PC-9 (cell line): ENCODE measurements at places on chromosomes 11 and 22. TPM values are rescaled to one million over a fixed set of nuclear protein-coding genes. Genes with fewer than 3 reads are reported as not detected.

OSM gene
- not detected in 2 replicates for total RNA-seq

YPEL4 gene
- total RNA-seq = 0.48 and 0.98 TPM in 2 replicates

OR52R1 gene
- total RNA-seq = not detected in 2 replicates

ZBTB16 gene
- 0.25 and 0.44 TPM in 2 replicates for total RNA-seq

PHLDB1 gene
- 122 and 125 TPM in 2 replicates for total RNA-seq

LYVE1 gene
- not detected in 2 replicates for total RNA-seq

CCDC116 gene
- 0.33 and 0.63 TPM in 2 replicates for total RNA-seq

USP2 gene
- total RNA-seq = 2.1 and 2.7 TPM in 2 replicates

KCNJ11 gene
- total RNA-seq = 0.26 and 0.93 TPM in 2 replicates

MMP12 gene
- not detected in 2 replicates for total RNA-seq

TP53I11 gene
- 0.46 and 1.1 TPM in 2 replicates for total RNA-seq

GRCh38 chr11:14189874-14190273, 169.1 kb downstream of the RRAS2 start:
- H3K4me3 ChIP-seq = no peak overlapping the region
- H3K27me3 ChIP-seq = no peaks in the 10 kb centered on the region
- H3K27ac ChIP-seq = no peak overlapping the region
- no peaks in the 10 kb centered on the region for H3K36me3 ChIP-seq

- no peaks in the 10 kb centered on the region for H3K36me3 ChIP-seq
- DNase-seq = no peak
- H3K27me3 ChIP-seq = no peaks in the 10 kb centered on the region; the same call in 1 of the 2 replicates
- H3K27ac ChIP-seq = no peak overlapping the region
Observed at GRCh38 chr11:11313902-11314692, 39.0 kb downstream of the CSNK2A3 start.

DNA sequence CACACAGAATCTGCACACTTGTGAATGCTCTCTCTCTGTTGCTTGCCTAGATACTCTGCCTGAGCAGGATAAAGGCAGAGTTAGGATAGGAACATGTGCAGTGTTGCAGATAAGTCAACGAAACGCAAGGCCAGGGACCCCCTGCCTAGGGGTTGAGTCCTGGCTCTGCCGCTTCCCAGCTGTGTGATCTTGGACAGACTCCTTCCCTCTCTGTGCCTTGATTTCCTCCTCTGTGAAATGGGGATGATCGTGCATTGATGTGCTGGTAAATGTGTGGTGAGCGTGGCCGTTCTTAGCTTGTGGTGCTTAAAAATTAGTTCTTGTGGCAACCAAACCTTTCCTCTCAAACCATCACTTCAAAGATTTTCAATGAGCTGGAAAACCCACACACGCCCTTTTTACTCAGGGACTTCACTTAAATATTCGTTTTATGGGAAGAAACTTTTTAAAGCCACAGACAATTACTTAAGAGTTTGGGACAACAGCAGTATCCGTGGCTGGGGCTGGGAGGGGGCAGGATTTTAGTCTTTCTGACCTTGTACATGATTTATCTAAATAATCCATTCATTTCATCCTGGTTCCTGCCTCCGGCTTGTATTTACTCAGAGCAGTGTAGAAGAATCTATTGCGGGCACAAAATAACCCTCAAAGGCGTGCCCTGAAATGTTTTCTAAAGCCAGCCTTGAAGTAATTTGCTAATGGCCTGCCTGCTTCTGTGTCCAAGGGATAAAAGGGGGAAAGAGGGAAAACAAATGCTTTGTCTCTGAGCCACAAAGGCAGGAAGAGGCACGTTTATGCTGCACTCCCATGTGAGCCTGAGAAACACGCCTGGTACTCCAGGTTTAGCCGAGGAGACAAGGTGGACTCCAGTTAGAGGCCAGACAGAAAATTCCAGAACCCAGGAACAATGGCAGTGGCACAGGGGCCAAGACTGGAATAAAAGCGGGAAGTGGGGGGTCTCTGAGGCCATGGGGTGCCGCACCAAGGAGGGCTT, 85.0 kb upstream of the CRYBB3 start:
- peaks cover 13% of the 10 kb centered on the region for H3K4me1 ChIP-seq
- H3K27ac ChIP-seq = no peak overlapping the region
- H3K27me3 ChIP-seq = no peaks in the 10 kb centered on the region
- DNase-seq = no peak
- H3K36me3 ChIP-seq = no peaks in the 10 kb centered on the region
- no peak overlapping the region for H3K4me3 ChIP-seq

DNA sequence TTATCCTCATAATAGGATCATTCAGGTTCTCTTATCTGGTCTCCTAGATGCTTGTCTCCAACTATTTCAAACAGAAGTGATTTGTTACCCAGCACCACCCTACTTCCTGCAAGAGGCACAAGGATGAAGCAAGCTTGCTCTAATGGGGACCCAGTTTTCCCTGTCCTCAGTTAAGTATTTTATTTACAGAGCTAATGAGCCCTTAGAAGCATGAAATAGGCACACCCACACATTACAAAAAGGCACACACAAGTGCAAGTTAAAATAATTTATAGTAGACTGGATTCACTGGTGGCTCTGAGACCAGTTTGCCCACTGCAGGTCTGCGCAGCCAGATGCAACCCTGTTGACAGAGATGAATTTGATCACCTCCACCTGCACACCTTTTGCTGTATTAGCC, 167.5 kb downstream of the KIRREL3 start:
- H3K27me3 ChIP-seq = peaks cover 17% of the 10 kb centered on the region
- H3K36me3 ChIP-seq = no peaks in the 10 kb centered on the region
- no peak for DNase-seq
- no peaks in the 10 kb centered on the region for H3K4me1 ChIP-seq
- no peak overlapping the region for H3K4me3 ChIP-seq

DNA sequence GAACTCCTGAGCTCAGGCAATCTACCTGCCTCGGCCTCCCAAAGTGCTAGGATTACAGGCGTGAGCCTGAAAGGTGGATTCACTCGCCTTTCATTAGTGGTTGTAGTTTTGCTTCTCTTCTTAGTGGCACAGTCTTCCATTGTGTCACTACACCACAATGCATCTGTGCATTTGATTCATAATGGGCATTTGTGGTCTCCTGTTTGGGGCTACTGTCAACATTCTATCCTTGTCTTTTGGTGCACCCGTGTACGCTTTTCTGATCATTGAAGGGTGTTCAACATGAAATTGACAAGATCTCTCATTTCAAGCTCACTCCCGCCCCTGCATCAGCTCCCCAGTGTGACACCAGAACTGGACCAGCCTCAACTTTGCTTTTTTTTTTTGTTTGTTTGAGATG, 2.0 kb upstream of the SYT12 start:
- H3K36me3 ChIP-seq = no peaks in the 10 kb centered on the region
- peaks cover 35% of the 10 kb centered on the region for H3K4me1 ChIP-seq
- no peak overlapping the region for H3K27ac ChIP-seq

GRCh38 chr11:23933721-23934120, 563.1 kb upstream of the LUZP2 start:
- H3K27me3 ChIP-seq = no peaks in the 10 kb centered on the region
- no peaks in the 10 kb centered on the region for H3K4me1 ChIP-seq
- no peak overlapping the region for H3K4me3 ChIP-seq
- no peak for DNase-seq
- H3K36me3 ChIP-seq = no peaks in the 10 kb centered on the region

DNA sequence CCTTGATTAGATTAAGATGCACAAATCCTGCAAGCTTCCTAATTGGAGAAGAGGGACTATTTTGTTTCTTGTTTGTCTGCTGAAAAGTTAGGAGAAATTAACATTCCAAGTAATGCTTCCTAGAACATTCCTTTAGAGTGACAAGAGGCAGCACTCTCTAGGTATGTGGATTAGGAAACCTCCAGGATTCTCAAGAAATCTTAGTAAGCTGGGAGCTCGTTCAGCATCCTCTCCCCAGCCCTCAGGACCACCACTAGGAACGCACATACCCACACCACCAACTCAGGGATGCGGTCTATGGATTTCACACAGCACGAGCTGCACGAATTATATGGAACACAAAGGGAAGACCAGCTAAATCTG, 52.9 kb downstream of the NCAPD3 start:
- no peak overlapping the region for H3K4me3 ChIP-seq
- H3K27ac ChIP-seq = no peak overlapping the region
- no peak for DNase-seq

- no peaks in the 10 kb centered on the region for H3K36me3 ChIP-seq
- no peak for DNase-seq
- no peaks in the 10 kb centered on the region for H3K27me3 ChIP-seq
- H3K4me3 ChIP-seq = no peak overlapping the region
- H3K27ac ChIP-seq = no peak overlapping the region
Observed at GRCh38 chr22:45208993-45209838, 31.5 kb downstream of the KIAA0930 start.

DNA sequence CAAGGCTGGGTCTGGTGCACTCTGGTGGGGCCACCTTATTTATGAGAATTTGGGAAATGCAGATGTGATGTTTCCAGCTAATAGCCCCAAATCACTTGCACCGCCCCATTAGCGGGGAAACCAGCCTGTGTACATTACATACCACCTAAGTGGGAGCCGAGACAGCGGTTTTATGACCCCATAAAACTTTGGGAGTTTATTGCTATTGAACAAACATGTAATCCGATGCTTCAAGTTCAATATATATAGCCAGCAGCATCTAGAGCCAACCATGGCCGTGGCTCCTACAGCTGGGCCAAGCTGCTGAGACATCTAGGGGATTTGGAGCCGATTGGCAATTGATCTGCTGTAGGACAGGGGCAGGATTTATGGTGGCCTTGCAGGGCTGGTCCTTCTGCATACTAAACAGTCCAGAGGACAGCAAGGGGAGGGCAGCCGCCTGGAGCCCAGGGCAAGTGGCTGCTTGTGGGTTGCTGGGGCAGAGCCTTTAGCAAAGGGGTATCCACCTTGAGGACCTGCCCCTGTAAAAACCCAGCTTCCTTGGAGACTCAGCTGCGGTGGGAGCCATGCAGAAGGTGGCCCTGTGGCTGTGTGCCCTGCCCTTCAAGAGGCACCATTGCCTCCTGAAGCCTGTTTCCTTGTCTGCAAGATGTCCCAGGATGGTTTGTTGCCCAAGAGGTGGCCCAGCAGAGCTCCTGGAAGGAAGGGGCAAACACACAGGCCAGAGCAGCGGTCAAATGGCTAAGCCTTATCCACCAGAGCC, 47.9 kb upstream of the CCDC188 start:
- H3K4me1 ChIP-seq = peaks cover 9% of the 10 kb centered on the region

GRCh38 chr22:21797444-21798221, 62.0 kb upstream of the YPEL1 start:
- no peaks in the 10 kb centered on the region for H3K4me1 ChIP-seq
- no peak for DNase-seq
- no peaks in the 10 kb centered on the region for H3K36me3 ChIP-seq
- H3K27ac ChIP-seq = no peak overlapping the region

DNA sequence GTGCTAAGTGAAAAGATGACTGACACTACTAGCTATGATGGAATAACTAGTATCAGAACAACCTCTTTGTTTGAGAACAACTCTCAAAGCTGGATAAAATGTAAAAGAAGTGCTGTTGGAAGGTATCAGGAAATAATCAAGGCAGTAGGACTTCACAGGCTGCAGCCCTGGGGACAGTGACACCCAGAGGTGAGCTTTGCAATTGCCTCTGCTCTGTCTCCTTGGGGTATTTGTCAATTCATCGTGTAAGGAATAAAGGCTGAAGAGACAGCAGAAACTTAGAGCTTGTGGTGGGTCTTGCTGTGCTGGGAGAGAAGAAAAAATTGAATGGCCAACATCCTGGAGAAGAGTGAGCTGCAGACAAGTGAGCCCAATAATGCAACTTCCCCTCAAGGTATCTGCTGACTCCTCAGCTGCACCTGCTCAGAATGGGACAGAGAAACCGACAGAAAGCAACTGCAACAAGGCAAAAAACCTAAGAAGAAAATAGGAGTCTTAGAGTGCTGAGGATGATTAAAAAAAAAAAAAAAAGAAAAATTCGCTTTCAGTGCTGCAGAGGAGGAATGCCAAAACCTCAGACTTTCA, 141.1 kb downstream of the RCN1 start:
- no peaks in the 10 kb centered on the region for H3K27me3 ChIP-seq
- H3K4me1 ChIP-seq = no peaks in the 10 kb centered on the region
- H3K27ac ChIP-seq = no peak overlapping the region
- no peaks in the 10 kb centered on the region for H3K36me3 ChIP-seq

DNA sequence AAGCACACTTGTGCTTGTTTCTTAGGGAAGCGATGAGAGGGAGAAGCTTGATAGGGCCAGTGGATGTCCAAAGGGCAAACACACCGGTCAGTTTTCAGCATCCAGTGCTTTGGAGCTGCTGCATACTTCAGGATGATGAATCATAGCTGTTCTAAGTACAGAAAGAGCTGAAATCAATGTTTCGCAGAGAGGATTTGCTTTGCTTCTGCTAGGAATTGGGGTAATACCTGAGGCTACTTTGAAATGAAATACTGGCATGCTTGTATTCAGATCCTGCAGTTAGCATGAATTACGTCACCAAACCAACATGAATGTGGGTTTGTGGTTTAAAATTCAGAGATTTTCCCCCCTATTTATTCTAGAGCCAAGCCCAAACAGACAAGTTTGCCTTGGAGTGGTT, 41.7 kb upstream of the SC5D start:
- no peaks in the 10 kb centered on the region for H3K36me3 ChIP-seq
- peaks cover 10% of the 10 kb centered on the region; the same call in 1 of the 2 replicates for H3K4me1 ChIP-seq
- no peaks in the 10 kb centered on the region for H3K27me3 ChIP-seq
- DNase-seq = no peak
- H3K4me3 ChIP-seq = no peak overlapping the region
- no peak overlapping the region for H3K27ac ChIP-seq

DNA sequence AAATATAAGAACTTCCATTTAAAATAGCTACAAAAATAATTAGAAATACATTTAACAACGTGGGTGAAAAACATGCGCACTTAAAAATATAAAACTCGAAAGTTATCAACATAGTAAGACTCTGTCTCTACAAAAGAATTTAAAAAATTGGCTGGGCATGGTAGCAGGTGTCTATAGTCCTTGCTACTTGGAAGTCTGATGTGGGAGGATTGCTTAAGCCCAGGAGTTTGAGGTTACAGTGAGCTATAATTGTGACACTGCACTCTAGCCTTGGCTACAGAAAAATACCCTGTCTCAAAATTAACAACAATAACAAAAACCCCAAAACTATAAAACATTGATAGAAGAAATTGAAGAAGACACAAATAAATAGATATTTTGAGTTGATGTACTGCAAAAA, 13.8 kb upstream of the CASP12 start:
- H3K36me3 ChIP-seq = no peaks in the 10 kb centered on the region
- DNase-seq = no peak
- H3K27ac ChIP-seq = no peak overlapping the region
- no peaks in the 10 kb centered on the region for H3K4me1 ChIP-seq
- H3K4me3 ChIP-seq = no peak overlapping the region

DNA sequence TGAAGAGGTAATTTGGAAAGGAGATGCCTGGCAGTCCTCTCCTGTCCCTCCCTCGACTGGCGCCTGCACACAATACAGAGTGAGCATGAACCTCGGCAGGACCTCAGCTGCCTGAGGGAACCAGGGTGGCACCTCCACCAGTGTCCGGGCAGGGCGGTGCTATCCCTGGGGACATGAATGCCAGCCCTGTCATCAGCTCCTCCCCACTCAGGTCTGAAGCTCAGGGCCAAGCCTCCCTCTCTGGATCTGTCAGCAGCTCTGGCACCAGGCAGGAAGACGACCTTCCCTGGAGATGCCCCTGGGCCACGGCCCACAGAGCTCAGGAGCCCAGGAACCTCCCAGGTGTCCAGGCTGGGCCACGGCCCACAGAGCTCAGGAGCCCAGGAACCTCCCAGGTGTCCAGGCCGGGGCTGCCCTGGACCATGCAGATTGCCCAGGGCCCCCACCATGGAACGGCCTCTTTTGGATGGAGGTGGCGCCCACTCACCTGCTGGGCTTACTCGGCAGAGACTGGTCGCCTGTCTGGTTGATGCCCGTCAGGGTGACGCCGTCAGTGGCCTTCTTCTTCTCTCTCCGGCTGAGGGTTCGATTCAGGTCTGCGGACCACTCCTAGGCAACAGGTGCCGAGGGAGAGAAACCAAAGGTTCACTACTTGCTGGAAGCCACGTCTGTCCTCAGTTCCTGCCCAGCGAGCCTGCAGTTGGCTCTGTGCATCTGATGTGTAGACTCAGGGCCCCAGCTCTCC, 21.7 kb upstream of the ARFGAP3 start:
- H3K27me3 ChIP-seq = no peaks in the 10 kb centered on the region
- no peak overlapping the region for H3K4me3 ChIP-seq
- no peak for DNase-seq
- no peak overlapping the region for H3K27ac ChIP-seq
- no peaks in the 10 kb centered on the region for H3K4me1 ChIP-seq
